ENCODE measurements at places on chromosomes 7 and 10.

DNA sequence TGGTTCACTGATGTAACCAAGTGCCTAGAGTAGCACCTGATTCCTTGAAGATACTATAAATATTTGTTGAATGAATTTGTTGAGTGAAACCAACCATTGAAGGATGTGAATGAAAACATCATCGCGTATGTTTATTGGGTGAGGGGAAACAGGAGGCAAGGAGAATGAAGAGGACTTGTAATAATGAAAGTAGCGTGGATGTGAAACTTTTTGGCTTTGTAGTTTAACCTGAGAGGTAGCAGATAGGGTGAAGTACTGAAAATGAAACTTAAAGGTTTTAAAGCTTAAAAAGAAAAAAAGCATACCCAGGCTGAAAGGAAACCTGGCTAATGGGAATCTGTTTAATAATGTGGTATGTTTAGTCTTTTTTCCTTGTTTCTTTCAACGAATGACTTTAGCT lies 5.2 kb downstream of the CCNY start:
- no peak overlapping the region for H3K4me3 ChIP-seq
- H3K27ac ChIP-seq = no peak overlapping the region
- no peaks in the 10 kb centered on the region for H3K27me3 ChIP-seq
- no peaks in the 10 kb centered on the region for H3K36me3 ChIP-seq
- no peak for DNase-seq

GRCh38 chr10:95836610-95837355 lies 71.0 kb upstream of the CC2D2B start:
- H3K36me3 ChIP-seq = no peaks in the 10 kb centered on the region
- no peak overlapping the region for H3K4me3 ChIP-seq
- H3K27me3 ChIP-seq = no peaks in the 10 kb centered on the region
- DNase-seq = no peak
- H3K4me1 ChIP-seq = peaks cover 14% of the 10 kb centered on the region
- no peak overlapping the region for H3K27ac ChIP-seq

DNA sequence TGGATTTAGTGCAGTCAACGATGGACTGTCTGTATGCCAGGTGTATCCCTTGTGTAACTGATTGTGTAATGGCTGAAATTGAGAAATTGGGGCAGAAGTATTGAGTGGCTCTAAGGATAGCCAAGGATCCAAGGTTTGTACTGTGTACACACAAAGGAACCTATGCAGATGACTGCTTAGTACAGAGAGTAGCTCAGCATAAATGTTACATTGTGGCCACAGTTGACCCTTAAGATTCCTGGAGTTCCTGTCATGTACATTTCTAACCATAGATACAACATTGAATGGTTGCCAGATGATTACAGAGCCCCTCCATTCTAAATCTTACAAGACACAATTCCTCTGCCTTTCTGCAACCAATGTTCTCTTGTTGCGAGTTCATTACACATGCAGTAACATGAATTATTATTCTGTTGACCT lies 25.3 kb downstream of the CCDC126 start:
- H3K27me3 ChIP-seq = no peaks in the 10 kb centered on the region
- H3K4me1 ChIP-seq = no peaks in the 10 kb centered on the region
- H3K4me3 ChIP-seq = no peak overlapping the region
- no peak for DNase-seq
- no peaks in the 10 kb centered on the region for H3K36me3 ChIP-seq
- H3K27ac ChIP-seq = no peak overlapping the region

- H3K27me3 ChIP-seq = no peaks in the 10 kb centered on the region
- H3K4me3 ChIP-seq = no peak overlapping the region
- H3K36me3 ChIP-seq = no peaks in the 10 kb centered on the region
- no peak for DNase-seq
- H3K27ac ChIP-seq = no peak overlapping the region
- H3K4me1 ChIP-seq = no peaks in the 10 kb centered on the region
Observed at GRCh38 chr10:97549587-97550322, 22.8 kb upstream of the ANKRD2 start.

GRCh38 chr7:87474533-87475358 lies 734 bp downstream of the ABCB4 start:
- H3K4me1 ChIP-seq = no peaks in the 10 kb centered on the region
- no peaks in the 10 kb centered on the region for H3K36me3 ChIP-seq
- H3K27me3 ChIP-seq = peaks cover 24% of the 10 kb centered on the region
- no peak for DNase-seq

DNA sequence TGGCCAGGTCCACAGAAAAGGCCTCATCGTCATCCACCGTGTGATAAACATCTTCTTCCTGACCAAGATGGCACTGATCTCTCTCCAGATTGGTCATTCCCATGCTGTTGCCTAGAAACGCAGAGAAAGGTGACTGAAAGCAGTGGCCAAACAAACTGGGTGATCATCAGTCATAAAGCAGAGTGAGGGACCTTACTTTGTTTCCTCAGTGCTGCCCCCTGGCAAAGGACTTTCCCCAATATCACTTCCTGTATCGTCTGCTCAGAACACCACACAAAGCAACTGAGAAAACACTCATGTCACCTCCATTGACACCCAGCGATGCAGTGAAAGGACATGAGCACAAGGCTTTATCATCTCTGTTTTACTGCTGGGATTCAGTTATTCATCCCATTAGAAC lies 40.0 kb upstream of the TM9SF3 start:
- H3K27me3 ChIP-seq = no peaks in the 10 kb centered on the region
- H3K4me3 ChIP-seq = no peak overlapping the region
- no peaks in the 10 kb centered on the region for H3K36me3 ChIP-seq
- no peak overlapping the region for H3K27ac ChIP-seq
- DNase-seq = no peak

DNA sequence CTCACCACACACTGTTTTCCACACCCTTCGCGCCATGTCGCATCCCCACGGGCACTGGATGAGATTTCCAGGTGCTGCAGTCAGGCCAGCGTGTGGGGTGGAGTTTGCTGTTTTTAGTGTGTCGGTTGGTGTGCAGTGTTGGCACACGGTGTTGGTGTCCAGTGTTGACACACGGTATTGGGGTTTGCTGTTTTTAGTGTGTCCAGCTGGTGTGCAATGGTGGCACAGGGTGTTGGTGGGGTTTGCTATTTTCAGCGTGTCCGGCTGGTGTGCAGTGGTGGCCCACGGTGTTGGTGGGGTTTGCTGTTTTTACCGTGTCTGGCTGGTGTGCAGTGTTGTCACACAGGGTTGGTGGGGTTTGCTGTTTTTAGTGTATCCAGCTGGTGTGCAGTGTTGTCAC lies 20.1 kb upstream of the PRKAR1B start:
- no peak for DNase-seq
- H3K27me3 ChIP-seq = no peaks in the 10 kb centered on the region
- H3K36me3 ChIP-seq = no peaks in the 10 kb centered on the region
- no peak overlapping the region for H3K27ac ChIP-seq
- no peak overlapping the region for H3K4me3 ChIP-seq

DNA sequence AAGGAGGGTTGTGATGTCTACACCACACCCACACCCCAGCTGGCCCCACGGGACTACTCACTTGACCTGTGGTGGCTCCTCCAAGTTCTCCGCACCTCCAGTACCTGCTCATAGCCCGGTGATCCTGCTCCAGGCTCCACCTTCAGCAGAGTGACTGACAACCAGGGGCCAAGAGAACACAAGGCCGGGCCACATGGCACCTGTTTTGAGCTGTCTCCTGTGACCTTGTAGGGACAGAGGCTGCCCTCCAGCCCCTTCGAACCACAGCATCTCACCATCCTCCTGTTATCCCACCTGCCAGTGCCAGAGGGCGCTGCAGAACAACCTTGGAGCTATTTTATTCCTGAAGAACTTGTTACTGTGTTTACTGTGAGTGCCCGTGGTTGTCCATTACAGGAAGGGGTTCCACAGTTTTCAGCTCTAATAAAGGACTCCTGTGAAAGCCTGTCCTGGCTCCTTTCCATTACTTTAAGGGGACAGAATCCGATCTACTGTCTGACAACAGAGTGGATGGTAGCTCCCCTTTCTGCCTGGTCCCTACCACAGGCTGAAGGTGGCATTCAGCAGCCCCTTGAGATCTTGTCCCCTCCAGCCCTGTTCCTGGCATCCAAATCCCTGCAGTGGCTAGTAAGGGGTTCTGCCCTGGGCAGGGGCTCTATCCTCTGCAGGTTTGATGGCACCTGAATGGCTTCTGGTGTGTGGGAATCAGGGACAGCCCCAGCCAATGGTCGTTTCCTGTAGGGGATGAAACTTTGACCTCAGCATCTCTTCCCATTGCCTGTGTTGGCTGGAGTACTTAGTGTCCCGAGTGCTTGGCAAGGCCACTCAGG lies 50.8 kb downstream of the C10orf120 start:
- no peaks in the 10 kb centered on the region for H3K36me3 ChIP-seq
- no peaks in the 10 kb centered on the region for H3K27me3 ChIP-seq
- DNase-seq = no peak
- no peak overlapping the region for H3K27ac ChIP-seq
- H3K4me3 ChIP-seq = no peak overlapping the region
- H3K4me1 ChIP-seq = no peaks in the 10 kb centered on the region

- no peaks in the 10 kb centered on the region for H3K4me1 ChIP-seq
- no peaks in the 10 kb centered on the region for H3K27me3 ChIP-seq
- H3K4me3 ChIP-seq = no peak overlapping the region
- H3K27ac ChIP-seq = no peak overlapping the region
Observed at GRCh38 chr7:88184848-88185304, 35.0 kb downstream of the SRI start.

- H3K36me3 ChIP-seq = peaks cover 5% of the 10 kb centered on the region
- peak overlapping the region; percentile 82 for H3K4me3 ChIP-seq
Observed at GRCh38 chr10:102460836-102461186, 9.5 kb upstream of the C10orf95 start.

DNA sequence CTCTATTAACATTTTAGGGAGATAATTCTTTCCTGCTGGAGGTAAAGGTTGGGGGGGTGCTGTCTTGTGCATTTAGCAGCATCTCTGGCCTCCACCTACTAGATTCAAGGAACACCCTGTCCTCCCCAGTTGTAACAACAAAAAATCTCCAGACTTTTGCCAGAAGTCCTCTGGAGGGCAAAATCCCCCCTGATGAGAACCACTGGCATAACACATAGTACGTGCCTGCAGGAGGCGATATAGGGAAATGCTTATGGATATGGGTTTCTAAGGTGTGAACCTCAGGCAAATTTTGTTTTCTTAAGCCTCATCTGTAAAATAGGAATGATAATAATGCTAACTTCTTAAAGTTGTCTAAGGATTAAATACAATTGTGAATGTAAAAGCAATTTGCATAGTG lies 2.9 kb upstream of the OSBPL3 start:
- DNase-seq = no peak
- H3K27me3 ChIP-seq = no peaks in the 10 kb centered on the region
- no peak overlapping the region for H3K4me3 ChIP-seq
- peaks cover 20% of the 10 kb centered on the region for H3K4me1 ChIP-seq
- no peaks in the 10 kb centered on the region for H3K36me3 ChIP-seq
